DMS153 (cell line): ENCODE measurements at places on chromosomes 2 and 18.

DNA sequence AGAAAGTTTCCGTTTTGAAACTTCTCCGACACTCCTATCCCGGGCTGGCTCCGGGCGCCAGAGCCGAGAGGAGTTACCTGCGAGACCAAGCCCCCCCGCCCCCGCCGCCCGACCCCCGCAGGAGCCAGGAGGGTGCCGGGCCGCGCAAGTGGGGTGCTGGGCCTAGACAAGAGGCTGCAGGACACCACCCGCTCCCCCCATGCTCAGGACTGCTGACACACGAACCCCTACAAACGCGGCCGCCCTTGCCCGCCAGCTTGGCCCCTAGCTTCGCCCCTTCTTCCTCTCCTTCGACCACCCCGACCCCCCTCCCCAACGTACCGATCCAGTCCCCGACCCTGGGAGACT lies 497 bp downstream of the PLA2R1 start:
- DNase-seq = no peak

DNA sequence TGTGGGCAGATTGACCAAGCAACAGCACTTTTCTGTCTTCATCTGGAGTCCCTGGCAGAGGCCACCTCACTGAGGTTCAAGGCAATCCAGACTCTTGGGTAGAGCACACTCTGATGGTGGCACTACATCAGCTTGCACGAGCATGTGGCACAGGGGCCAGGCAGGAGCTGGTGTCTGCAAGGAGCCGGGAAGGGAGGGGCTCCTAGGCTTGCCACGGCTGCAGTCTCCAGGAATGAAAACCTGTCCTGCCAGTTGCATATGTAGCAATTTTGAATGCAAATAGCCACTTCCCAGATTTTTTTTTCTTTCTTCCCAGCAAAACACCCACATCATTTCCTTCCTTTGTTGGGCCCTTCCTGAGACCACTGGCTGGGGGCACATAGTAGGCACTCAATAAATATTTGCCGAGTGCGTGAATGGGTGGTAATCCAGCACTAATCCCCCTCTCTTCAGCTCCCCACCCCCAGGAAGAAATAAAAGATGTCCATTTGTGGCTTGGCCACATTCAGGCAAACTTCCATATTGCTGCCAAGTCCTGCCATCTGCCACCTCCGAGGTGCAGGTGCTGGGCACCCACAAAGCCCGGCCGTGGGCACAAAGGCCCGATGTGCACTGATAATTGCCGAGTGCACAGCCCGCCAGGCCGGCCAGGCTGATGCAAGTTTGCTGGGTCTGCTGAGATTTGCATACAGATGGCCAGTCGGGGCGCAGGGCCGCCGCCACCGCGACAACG lies 72.4 kb downstream of the MYCN start:
- peak; percentile 73 for DNase-seq

- no peak for DNase-seq
Observed at GRCh38 chr2:173874003-173874893, 90.9 kb downstream of the SP3 start.

DNA sequence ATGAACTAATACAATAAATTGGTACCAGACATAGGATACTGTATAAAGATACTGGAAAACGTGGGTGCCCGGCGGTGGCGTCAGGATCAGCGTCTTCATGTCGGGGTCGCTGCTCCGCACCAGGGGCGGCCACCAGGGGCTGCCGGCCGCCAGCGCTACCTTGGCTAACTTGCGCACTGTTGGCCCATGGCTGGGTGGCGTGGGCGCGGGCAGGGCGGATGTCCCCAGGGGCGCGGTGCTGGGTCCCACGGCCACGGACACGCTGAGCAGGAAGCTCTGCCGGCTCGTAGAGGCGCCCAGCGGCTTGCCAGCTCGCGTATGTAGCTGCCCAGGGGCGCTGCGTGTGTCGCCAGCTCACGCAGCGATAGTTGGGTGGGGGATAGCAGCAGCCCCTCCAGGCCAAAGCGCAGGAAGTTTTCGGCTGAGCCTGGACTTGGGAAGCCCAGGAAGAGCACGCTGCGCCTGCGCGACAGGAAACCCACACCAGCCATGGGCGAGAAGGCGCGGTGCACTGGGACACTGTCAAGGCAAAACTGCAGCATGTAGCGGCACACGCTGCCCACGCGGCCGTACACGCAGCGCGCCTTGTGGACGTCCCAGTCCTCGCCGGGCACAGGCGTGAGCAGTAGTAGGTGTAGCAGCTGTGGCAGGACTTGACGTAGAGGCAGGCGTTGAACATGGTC lies 299.9 kb downstream of the CCDC74A start:
- DNase-seq = no peak

DNA sequence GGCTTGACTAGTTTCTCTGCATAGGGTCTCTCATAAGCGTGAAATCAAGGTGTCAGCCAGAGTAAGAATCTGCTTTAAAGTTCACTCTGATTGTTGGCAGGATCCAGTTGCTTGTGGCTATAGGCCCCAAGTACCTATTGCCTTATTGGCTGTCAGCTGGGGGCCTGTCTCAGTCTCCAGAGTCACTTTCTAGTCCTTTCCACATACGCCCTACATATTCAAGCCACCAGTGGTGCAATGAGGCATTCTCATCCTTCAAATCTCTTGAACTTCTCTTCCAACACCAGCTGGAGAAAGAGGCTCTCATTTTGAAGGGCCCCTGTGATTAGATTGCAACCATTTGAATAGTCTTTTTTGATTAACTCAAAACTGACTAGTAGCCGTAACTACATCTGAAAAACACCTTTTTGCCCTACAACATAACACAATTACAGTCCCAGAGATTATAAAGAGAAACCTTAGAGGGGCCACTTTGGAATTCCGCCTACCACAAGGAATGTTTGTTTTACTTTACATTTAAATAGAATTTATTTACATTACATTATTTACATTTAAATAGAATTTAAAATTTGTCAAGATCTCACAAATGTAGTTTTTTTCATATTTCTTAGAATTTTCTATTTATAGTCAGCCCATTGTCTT lies 520.1 kb downstream of the DSC3 start:
- DNase-seq = no peak
